NCI-H146 (cell line): ENCODE measurements at places on chromosomes 7 and 10.

GRCh38 chr7:117835016-117835664 is 38.1 kb downstream of the CTTNBP2 start:
- no peak for DNase-seq

- DNase-seq: no peak
Observed at GRCh38 chr7:16611711-16612110, 33.8 kb downstream of the ANKMY2 start.

- peak; percentile 79 for DNase-seq
Observed at GRCh38 chr7:35366167-35367155, 112.6 kb upstream of the TBX20 start.

DNA sequence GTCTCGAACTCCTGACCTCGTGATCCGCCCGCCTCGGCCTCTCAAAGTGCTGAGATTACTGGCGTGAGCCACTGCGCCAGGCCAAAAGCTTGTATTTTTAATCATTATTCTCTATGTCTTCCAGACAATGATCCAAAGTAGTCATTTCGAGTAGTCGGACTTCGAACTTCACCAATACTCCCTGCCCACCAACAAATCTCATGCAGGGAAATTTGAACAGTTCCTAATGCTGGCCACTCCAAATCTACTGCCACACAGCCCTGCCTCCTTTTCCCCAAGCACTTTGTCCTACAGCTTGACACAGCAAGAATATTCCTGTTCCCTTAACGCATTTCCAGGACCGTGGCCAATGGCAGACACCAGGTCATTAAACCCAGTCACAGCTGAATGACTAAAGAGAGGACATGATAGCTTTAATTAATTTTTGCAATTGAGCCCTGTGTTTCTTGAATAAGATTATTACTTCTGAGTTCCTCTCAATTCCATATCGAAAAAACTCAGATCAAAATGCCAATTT is 142.3 kb upstream of the NRP1 start:
- DNase-seq: no peak

DNA sequence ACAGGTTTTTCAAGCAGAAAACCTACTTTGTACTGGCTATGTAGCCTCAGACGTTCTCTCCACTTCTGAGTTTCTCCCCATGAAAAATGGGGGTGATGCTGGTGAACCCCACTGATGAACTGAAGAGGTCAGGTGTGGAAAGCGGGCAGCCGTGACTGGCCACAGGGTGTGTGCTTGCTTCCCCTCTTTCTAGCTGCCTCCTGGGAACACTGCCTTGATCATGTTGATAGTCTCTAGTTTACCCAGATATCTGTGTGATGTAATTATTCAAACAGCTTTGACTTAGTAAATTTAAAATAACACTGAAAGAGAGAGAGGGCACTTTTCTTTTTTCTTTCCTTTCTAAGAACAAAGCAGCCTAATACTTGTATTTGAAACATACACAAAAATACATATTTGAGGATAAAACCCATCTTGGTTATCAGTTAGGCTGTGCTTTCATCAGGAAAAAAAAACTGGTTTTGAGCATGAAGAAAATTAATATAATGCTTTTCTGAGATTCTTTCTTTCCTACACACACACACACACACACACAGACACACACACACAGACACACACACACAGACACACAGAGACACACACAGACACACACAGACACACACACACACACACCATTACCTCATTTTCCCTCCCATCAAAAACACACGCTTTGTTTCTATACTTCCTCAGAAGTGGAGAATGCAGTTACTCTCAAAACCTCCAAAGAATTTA is 76.7 kb downstream of the MACC1 start:
- no peak for DNase-seq

DNA sequence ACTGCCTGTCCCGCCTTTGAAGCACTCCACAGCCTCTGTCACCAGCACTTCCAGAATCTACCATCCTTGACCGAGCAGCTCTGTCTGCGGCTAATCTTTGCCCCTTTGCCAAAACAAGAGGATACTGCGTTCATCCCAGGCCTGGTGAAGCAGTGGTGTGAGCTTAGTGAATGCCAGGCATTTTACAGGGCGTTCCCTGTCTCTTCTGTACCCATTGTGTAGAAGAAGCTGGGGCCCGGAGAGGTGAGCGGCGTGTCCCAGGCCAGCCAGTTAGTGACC is 61.2 kb downstream of the C10orf105 start:
- DNase-seq: no peak

DNA sequence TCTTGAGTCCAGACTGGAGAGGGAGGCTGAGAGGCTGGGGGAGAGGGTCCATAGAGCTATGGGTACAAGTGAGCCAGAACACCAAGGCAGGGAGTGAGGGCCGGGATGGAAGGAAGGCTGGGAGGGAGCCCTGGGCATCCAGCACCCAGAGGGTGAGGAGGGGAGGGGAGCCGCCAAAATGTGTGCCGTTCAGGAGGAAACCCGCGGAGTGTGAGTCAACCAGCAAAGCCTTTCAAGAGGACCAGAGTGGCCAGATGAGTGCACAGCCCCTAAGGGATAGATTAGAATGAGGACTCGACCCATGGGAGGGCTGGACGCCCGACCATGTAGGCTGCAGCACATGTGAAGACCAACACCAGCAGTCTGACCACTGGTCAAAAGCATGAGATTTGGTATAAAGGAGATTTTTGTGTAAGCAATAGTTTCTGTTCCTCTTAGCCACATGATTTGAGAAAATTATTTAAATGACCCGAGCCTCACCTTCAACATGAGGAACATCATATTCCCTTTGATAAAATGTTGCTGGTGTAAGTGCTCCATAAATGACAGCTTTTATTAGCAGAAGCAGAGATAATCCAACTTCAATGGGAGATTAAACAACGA is 179.7 kb upstream of the GRB10 start:
- DNase-seq: no peak

DNA sequence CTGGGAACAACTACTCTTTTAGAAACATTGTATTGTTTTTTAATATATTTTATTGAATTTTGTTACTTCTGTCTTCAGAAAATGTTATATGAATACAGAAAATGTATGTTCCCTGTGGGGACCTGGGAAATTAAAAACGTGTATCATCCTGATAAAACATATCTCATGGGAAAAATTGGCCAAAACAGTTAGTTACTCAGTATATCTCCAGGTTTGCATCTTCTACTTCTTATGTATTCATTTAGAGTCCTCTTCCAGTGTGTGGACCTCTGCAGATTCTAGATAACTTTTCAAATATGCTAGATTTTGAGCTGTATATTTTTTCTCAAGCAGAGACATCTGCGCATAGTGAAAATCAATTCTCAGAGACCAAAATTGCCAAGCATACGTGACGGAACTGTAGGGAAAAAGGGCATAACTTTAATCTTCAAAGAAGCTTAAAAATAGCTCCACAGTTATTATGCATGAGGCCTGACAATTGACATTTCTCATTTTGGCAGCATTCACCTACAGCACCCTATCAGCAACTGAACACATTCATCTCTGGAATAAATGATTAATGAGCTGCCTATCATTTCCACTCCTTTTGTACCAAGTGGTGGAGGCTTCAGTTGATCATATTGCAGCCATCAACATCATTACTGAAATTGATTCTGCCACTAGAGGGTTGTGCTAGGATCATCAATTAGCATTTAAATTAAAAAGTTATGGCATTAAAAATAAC is 26.4 kb upstream of the UMAD1 start:
- no peak for DNase-seq

GRCh38 chr7:98981701-98982100 is 103.4 kb downstream of the TRRAP start:
- DNase-seq: no peak

DNA sequence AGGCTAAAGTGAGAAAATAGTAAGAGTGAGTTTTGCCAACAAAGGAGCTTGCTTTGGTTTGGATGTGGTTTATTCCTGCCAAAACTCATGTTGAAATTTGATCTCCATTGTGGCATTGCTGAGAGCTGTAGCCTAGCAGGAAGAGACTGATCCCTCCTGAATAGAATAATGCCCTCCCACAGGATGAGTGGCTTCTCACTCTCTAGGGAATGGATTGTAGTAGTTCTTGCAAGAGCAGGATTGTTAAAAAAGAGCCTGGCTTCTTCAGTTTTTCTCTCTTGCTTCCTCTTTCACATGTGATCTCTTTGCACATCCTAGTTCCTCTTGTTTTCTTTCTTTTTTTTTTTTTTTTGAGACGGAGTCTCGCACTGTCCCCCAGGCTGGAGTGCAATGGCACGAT is 34.4 kb downstream of the ASAH2 start:
- DNase-seq: no peak

DNA sequence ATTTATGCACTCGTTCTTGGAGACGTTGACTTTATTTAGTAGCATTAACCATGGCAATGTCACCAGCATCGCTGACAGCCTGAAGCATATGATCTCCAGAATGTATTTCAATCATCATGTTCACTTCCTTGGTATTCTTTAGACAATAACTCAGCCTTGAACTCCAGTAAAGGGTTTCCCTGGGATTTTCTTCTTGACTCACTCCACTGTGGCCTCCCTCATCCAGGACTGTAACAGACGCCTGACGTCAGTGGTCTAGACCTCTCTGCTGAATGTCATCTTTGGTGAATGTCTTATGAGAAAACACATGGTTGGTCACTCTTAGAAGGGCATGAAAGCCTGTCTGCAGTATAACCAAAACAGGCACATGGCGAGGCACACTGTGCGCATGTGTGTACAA is 64.4 kb downstream of the EGFR start:
- no peak for DNase-seq

- DNase-seq: no peak
Observed at GRCh38 chr10:130727766-130728490, 583.6 kb downstream of the TCERG1L start.

DNA sequence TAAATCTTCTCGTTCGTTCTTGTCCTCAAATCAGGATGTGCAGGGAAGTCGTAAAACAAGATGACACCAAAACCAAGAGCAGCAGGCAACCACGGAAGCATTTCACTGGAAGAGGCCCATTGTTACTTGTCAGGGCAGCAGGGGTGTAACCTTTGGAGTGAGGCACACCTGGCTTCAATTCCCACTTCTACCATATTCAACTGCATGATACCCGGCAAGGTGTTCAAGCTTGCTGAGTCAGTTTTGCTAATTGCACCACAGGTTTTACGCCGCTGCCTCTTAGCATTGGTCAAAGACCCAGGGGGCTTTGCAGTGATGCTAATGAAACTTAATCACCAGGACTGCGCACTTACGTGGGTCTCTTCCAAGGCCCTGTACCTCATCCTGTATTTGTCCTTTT is 50.0 kb upstream of the PTER start:
- DNase-seq: peak; percentile 96

DNA sequence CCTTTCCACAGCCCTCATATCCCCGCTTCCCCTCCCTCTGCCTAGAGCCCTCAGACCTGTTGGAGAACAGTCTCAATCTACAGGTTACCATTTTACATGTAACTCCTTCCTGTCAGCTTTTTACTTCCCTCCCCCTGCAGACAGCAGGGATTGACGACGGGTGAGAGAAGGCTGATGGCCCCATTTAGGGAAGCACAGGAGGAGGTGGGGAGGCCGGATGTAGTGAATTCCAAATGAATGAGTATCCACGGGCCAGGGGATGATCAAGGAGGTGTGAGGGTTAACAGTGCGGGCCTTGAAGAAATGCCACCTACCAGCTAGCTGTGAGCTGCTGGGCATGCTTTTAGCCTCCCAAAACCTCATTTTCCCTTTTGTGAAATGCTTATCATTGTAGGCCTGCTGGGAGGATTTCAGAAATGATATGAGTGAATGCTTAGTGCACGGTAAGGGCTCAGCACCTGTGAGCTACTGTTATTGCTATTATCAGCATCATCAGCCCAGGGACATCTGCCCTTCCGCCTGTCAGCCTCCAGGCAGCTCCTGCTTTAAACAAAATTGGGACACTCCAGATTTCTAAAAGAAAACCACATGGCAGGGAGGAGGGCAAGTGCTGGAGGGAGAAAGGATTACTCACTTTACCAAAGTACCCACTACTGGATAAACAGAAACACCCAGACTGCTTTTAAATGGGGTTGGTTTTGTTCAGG is 6.5 kb upstream of the NANOS1 start:
- peak; percentile 52 for DNase-seq

DNA sequence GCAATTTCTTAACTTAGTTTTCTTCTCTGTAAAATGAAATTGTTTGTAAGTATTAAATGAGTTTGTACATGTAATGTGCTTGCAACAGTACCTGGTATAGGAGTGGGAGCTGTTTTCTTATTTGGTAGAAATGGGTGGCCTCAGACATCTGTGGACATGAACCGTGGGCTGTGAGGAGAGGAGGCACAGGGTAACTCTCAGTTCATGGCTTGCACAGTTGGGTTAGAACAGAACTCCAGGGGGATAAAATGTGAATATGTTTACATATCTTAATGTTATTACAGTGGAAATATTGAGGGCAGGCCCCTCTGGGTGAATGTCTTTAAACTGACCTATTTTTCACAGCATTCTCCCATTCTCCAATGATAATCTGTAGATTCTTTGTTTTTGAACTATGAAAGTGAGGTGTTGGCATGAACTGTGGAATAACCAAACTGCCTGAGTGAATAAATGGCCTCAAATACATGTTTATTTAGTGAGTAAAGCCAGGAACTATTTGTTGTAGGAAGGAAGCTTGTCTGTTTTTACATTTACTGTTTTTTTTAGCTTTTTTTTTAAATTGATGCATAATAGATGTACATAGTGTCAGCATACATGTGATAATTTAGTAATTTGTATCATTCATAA is 2.6 kb downstream of the ABCA13 start:
- no peak for DNase-seq

DNA sequence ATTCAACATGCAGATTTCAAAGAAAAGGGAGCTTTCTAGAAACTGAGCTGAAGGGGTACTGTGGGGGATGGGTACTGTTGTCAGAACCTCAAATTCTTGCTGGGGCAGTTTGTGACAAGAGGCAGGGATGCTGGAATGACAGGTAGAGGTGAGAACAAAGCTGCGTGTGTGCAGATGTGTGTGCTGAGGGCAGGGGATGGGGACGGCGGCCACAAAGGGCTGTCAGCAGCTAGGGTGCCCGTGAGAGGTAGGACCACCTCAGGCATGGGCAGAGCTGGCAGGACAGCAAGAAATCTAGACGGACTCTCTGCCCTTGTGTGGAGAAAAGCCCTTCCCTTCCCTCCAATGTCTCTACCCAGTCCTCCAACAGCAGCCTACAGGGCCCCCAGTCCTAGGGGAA is 14.4 kb upstream of the BAZ1B start:
- DNase-seq: no peak

- DNase-seq: no peak
Observed at GRCh38 chr7:50669890-50670289, 104.7 kb upstream of the DDC start.

GRCh38 chr7:37109843-37110242 is 338.8 kb downstream of the ELMO1 start:
- no peak for DNase-seq

DNA sequence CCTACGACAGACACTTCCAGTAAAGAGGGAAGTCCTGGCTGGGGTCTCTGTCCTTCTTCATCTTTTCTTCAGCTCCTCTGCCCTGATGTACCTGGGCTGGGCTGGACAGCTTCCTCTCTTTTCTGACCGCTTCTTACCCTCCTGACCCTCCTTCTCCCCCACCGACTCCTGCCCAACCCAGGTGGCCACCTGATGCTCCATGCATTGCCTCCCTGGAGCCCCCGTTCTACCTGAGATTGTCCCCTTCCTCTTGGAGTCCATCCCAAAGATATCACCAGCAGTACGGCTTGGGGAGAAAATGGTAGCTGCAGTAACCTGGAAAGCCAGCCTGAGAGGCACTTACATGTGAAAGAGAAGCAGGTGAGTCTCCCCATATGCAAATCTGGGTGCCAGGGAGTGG is 566.3 kb downstream of the TCERG1L start:
- no peak for DNase-seq
